GM20000 (cell line): ENCODE measurements at places on chromosomes 7 and 10.

DNA sequence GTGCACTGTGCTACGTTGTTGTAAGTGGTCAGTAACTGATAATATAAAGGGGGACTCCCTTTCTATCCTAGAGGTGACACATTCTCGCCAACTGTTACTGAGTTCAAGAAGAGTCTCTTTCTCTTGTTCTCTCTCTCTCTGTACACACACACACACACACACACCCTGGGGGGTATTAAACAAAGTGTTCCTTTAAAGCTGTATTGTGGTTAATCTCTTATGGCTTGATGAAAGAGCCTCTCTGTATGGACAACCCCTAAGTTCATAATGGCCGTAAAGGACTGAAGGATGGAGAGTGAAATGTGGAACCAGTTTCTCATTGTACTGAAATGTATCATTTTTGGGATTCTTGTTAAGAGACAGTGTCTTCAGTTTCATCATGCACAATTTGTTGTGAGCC is 145.2 kb upstream of the BMPER start:
- no peak for DNase-seq

- no peak for DNase-seq
Observed at GRCh38 chr7:154259396-154259795, 207.2 kb downstream of the DPP6 start.

DNA sequence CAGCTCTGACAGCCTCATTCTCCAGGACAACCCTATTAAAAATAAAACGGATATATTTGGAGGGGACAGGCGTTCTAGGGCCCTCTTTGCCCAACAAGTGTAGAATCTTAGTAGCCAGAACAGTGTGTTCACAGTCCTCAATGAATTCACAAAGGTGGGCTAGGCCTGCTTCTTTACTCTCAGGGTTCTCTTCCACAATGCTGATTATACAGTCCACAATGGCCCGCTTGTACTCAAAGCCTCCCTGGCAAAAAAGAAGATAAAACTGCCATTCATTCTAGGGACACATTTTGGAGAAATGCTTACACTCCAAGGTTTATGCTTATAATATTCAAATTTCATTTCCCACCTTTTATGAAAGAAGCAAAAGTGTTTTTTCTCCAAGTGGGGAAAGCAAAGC is 62.6 kb downstream of the MEST start:
- DNase-seq: no peak

DNA sequence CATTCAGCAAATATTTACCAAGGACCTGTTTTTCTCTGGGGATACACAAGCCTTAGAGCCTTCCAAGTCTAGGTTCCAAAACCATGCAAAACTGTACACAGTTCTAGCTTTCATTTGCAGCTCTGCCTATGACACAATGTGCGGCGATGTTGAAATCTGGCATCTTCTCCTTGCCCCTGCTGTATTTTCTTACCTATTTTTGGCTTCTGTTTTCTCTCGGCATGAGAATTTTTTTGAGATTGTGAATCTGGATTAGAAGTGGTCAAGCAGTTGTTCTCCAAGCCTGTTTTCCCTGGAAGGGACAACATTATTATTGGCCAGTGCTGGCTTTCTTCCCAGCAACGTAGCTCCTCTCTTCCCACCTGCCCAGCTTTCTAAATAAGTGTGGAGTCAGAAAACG is 176.3 kb downstream of the CREB5 start:
- DNase-seq: no peak

GRCh38 chr10:73559590-73559989 is 31.6 kb downstream of the USP54 start:
- DNase-seq: no peak

GRCh38 chr10:75335191-75335590 is 66.4 kb downstream of the ZNF503 start:
- no peak for DNase-seq

GRCh38 chr7:95687759-95688343 is 84.5 kb upstream of the DYNC1I1 start:
- no peak for DNase-seq

GRCh38 chr7:115678086-115678982 is 352.2 kb downstream of the TFEC start:
- DNase-seq: no peak

- DNase-seq: peak; percentile 82
Observed at GRCh38 chr7:130733931-130734814, at the start of gene KLF14. TSS of gene KLF14 (minus strand) at chr7:130734207. CDS start at chr7:130734033, 174 bp downstream.

DNA sequence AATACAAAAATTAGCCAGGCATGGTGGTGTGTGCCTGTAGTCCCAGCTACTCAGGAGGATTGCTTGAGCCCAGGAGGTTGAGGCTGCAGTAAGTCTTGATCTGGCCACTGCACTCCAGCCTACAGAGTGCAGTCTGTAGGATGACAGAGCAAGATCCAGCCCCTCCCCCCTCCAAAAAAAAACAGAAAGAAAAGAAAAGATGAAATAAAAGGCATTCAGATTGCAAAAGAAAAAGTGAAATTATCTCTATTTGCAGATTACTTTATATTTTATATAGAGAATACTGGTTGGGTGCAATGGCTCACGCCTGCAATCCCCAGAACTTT is 20.7 kb upstream of the ZMIZ2 start:
- DNase-seq: no peak

DNA sequence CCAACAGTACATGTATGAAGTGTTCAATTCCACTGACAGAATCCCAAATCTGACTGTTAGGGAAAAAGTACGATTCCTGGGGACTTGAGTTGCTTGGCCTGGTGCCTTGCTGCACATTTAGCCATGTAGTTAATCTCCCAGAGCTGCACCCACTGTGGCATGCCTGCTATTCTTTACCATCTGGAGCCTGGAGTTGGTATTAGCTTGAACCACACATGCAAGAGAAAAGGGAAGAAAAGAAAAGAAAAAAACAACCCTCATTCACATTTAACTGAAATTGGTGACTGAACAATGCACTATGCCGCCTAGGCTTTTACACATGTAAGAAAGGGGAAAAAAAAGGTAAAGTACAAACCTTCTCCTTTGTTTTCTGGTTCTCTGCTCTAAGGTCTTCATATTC is 26.1 kb downstream of the SHTN1 start:
- DNase-seq: no peak

DNA sequence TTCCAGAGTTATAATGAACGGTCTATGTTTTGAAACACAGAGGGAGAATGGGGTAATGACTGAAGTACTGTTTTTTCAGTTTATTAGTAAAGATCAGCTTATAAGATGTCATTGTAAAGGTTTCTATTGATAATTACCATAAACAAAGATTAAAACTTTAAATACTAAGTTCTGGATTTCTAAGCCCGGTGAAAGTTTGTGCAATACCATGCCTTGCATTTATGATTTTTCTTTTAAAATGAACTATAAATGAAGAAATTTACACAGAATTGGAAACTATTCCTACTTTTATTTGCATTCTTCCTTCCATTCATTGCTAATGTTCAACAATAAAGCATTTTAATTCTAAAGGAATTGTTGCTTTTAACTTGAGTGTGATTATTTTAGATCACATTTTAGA is 4.9 kb downstream of the MEOX2 start:
- DNase-seq: no peak

GRCh38 chr7:28685242-28685643 is 272.9 kb downstream of the TRIL start:
- no peak for DNase-seq

GRCh38 chr10:35133586-35133985 is 6.9 kb downstream of the CREM start:
- DNase-seq: no peak

DNA sequence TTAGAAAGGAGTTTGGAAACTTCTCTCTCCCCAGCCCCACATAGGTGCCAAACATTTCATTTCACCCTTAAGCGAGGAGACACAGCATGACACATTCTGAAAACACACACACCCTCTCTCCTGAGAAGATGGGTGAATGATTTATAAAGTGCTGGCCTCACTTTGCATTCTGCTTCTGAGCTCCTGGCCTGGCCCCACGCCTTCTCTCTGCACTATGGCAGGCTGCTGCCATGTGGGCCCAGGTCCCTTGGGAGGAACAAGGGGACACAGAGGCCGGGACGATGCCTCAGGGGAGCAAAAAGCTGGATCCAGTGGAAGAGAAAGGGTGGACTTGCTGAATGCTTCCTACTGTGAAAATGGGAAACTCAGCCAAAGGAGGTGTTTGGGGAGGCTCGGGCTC is 56.0 kb downstream of the CPXM2 start:
- DNase-seq: peak; percentile 71

- no peak for DNase-seq
Observed at GRCh38 chr10:122530177-122530576, 30.4 kb upstream of the DMBT1 start.

- DNase-seq: no peak
Observed at GRCh38 chr10:102775935-102776669, 32.4 kb downstream of the WBP1L start.

DNA sequence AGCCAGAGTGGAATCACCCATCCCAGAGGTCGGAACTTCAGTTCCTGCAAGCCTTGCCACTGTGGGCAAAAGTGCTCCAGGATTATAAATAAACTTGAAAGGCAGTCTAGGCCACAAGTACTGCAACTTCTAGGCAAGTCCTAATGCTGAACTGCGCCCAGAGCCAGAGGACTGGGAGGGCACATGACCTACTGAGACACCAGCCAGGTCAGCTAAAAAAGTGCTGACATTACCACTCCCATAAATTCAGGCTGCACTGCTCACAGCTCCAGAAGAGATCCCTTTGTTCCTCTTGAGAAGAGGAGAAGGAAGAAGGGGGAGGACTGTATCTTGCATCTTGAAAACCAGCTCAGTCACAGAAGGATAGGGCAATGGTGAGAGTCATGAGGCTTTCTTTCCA is 1084.1 kb upstream of the PHF14 start:
- no peak for DNase-seq

DNA sequence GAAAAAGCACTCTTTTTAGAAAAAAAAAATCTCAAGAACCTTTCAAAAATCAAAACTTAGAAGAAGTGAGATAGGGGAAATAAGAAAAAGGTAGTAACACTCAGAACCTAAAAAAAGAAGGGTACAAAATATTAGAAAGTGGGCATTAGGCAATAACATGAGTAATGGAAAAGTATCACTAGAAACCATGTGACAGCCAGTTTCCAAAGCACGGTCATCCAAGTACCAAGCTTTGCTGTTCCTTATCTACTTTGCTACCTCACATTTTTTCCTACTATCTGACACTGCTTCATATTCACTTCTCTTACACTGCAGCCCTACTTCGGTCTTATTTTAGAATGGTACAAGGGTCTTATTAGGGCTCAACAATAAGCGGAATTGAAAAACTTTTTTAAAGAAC is 30.3 kb downstream of the IMMP2L start:
- DNase-seq: no peak

DNA sequence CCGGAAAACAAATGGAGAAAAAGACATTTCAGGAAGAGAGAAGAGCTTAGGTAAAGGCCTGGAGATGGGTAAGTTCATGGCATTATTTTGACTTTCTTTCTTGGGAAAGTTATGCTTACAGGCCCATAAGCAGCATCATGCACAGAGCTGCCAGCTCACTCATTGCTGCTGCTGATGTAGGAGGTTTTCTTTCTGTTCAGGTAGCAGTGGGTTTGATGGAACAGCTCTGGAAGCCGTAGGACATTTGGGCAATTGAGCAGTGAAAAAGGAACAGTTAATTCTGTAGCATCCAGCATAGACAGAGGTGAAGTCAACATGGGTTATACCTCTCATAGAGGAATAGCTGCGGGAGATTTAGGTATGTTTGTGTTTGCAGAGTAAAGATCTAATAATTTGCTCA is 3.3 kb downstream of the CHN2 start:
- DNase-seq: no peak

DNA sequence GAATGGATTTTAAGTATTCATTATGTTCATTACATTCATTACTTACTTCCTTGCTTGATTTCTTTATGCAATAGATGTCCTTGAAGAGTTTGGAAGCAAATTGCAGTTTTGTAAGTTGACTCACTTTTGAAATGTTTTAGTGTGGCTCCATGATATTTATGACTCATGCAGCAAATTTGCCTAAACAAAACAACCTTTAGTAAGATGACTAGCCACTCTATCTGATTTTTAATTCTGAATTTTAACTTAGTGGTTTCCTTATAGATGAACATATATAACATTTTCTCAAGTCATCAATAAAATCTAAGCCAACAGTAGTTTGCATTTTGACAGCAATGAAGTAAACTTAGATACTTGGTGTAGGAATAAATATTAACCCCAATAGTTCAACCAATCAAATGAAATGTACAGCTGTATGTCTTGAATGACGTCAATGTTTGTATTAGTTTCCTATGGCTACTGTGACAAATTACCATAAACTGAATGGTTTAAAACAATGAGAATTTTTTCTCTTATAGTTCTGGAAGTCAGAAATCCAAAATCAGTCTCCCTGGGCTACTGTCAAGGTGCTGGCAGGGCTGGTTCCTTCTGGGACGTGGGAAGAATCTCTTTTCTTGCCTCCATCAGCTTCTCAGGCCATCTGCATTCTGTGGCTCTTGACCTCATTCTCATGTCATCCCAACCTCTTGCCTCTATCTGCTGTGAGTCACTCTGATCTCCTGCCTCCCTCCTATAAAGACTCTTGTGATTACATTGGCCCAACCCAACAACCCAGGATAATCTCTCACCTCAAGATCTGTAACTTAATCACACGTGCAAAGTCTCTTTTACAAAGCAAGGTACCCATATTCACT is 73.4 kb downstream of the AHR start:
- no peak for DNase-seq

GRCh38 chr10:74061104-74061503 is 63.2 kb downstream of the VCL start:
- DNase-seq: no peak

GRCh38 chr10:132589015-132589414 is 51.4 kb downstream of the INPP5A start:
- DNase-seq: no peak

DNA sequence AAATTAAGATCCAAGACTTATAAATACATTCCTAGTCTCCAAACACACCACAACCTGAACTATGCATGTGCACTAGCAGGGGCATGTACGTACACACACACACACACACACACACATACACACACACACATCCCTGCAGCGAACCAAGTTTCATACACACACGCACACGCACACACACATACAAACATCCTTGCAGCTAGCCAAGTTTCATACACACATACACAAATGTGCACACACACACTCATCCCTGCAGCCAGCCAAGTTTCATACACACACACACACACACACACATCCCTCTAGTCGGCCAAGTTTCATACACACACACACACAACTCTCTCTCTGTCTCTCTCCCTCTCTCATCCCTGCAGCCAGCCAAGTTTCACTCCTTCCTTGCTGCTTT is 82.7 kb upstream of the WIPF3 start:
- no peak for DNase-seq

- DNase-seq: peak; percentile 97
Observed at GRCh38 chr7:101321491-101322401, at the start of gene IFT22. TSS of gene IFT22 (minus strand) at chr7:101321812. CDS start at chr7:101321709, 103 bp downstream.

GRCh38 chr10:116122664-116123063 is 150.3 kb downstream of the GFRA1 start:
- DNase-seq: no peak

DNA sequence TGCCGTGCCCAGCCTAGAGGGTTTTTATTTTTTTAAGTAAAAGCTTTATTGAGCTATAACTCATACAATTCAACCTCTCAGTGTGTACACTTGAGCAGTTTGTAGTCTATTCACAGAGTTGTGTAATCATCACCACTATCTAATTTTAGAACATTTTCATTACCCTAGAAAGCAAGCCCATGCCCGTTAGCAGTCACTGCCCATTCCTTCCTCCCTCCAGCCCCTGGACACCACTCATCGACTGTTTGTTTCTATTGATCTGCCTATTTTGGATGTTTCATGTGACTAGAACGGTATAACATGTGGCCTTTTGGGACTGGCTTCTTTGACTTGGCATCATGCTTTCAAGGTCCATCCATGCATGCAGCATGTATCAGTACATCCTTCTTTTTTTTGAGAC is 25.7 kb upstream of the SEC61A2 start:
- DNase-seq: no peak
